ENCODE measurements at places on chromosomes 5 and 9. TPM values are rescaled to one million over a fixed set of nuclear protein-coding genes. Genes with fewer than 3 reads are reported as not detected.

EPB41L4A gene
- polyA plus RNA-seq: 1.1 TPM

GLDC gene
- polyA plus RNA-seq: 0.20 TPM

SEMA5A gene
- polyA plus RNA-seq: 1.1 TPM

UBLCP1 gene
- polyA plus RNA-seq: 51.5 TPM

CNTNAP3B gene
- polyA plus RNA-seq: not detected

NEUROG1 gene
- not detected for polyA plus RNA-seq

PRUNE2 gene
- not detected for polyA plus RNA-seq

CCDC187 gene
- polyA plus RNA-seq: not detected

DNA sequence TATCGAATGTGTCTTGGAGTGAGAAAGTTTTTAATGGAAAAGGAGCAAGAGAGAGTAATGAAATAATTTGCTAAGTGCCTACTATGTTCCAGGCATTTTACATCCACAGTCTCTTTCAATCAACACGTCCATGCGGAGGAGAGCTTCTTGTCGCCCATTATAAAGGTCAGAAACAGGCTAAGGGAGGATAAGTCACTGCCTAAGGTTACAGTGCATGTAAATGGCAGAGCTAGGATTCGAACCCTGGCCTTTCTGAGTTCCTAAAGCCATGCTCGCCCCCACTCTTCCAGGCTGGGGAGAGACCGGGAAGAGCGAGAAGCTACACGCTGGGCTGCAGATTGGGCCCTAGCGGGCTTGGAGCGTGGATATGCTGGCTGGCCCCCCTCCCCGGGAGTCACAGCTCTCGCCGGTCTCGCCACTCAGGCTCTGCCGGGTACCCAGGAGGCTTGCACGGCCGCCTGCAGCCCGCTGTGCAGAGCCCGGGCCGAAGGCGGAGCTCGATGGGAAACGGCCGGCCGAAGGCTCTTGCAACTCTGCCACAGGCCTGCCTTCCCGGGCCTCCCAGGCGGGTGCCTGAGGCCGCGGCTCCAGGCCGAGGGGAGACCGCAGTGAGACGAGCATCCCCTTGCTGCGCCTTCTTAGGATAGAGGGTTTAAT is 775 bp upstream of the LHX2 start:
- no peak for DNase-seq
- H3K27me3 ChIP-seq: peaks cover 57% of the 10 kb centered on the region
- no peaks in the 10 kb centered on the region for H3K36me3 ChIP-seq

DNA sequence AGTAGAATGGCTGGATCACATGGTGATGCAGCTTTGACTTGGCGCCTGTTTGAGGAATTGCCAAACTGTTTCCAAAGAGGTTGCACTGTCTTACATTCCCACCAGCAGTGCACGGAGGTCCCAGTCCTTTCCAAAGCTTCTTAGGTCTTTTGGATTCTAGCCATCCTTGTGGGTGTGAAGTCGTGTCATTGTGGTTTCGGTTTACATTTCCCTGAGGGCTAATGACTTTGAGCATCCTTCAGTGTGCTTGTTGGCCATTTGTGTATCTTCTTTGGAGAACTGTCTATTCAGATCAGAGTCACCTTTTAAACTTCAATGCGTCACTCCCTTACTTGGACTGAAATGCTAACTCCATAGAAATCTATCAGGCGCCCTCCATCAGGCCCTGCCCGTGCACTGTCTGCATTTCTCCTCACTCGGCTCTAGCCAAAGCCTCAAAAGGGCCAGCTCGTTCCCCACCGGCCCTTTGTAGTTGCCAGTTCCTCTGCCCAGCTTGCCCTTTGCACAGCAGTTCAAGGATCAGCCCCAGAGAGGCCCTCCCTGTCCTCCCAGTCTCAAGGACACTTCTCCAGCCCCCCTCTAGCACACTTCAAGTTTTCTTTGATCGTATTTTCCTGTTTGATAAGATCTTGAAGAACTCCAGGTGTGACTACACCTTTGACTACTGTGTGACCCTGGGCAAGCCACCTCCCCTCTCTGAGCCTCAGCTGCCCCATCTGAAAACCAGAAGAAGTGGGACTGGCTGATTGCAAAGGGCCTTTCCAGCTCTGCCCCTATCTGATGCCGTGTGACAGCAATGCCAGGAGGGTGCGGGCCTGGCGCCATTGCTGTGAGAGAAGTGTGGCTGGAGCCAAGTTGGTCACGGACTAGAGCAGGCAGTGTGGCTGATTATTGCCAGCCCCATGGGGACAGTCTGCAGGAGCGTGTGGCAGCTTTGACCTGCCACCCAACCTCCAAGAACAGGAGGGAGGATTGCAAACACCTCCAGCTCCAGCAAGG is 5.6 kb downstream of the HRH2 start:
- no peak overlapping the region for H3K4me3 ChIP-seq
- peaks cover 40% of the 10 kb centered on the region for H3K4me1 ChIP-seq
- H3K36me3 ChIP-seq: no peaks in the 10 kb centered on the region
- H3K27ac ChIP-seq: no peak overlapping the region
- no peaks in the 10 kb centered on the region for H3K27me3 ChIP-seq

DNA sequence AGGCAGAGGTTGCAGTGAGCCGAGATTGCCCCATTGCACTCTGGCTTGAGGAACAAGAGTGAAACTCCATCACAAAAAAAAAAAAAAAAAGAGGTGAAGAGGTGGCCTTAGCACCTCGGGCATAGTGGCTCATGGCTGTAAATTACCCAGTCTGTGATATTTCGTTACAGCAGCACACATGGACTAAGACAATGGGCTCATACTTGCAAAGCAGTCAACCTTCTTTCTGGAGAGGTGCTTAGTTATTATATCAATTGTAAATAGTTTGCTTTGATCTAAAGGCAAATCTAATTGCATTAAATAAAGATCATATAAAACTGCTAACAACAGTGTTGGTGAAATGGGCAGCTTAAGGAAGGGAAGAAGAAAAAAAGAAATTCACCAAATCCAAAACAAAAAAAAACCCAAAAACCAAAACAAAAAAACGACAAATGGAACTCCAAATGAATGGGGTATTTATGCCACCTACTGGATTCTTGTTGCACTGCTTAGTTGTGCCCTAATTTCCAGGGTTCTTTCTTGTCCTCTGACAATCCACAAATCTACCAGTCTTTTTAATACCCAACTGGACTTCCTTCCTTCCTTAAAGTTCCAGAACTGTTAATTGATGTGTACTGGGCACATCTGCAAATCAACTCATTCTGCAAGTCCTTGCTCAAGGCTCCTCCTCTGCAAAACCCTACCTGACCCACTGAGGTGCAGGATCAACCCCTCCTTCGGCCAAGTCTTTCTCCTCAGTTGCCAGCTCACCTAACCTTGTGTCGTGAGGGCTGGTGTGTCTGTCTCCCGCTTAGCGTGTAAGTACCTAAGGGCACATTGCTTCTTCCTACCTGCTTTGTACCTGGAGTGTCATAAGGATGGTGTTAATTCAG is 35.0 kb upstream of the DMRT1 start:
- H3K4me3 ChIP-seq: no peak overlapping the region
- no peak overlapping the region for H3K27ac ChIP-seq
- no peaks in the 10 kb centered on the region for H3K36me3 ChIP-seq
- no peaks in the 10 kb centered on the region for H3K4me1 ChIP-seq

DNA sequence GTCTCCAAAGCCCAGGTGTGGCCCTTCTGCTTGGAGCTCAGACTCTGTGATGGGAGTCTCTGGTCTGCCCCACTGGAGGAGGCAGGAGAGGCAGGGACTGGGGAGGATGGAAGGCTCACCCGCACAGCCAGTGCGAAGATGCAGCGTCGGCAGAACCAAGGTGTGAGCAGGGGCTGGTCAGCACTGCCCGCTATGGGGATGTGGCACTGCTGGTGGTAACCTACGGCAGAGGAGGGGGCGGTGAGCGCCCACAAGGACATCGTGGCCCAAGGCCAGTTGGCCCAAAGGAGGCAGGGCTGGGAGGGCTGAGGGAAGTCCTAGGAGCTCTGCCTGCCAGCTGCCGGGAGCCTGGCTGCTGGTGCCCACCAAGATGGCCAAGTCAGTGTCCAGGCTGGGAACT is 7.3 kb downstream of the PHF19 start:
- H3K27me3 ChIP-seq: no peaks in the 10 kb centered on the region
- no peak overlapping the region for H3K4me3 ChIP-seq
- peaks cover 48% of the 10 kb centered on the region for H3K36me3 ChIP-seq
- DNase-seq: no peak
- peak overlapping the region; percentile 79 for H3K27ac ChIP-seq
- H3K4me1 ChIP-seq: peaks cover 44% of the 10 kb centered on the region

DNA sequence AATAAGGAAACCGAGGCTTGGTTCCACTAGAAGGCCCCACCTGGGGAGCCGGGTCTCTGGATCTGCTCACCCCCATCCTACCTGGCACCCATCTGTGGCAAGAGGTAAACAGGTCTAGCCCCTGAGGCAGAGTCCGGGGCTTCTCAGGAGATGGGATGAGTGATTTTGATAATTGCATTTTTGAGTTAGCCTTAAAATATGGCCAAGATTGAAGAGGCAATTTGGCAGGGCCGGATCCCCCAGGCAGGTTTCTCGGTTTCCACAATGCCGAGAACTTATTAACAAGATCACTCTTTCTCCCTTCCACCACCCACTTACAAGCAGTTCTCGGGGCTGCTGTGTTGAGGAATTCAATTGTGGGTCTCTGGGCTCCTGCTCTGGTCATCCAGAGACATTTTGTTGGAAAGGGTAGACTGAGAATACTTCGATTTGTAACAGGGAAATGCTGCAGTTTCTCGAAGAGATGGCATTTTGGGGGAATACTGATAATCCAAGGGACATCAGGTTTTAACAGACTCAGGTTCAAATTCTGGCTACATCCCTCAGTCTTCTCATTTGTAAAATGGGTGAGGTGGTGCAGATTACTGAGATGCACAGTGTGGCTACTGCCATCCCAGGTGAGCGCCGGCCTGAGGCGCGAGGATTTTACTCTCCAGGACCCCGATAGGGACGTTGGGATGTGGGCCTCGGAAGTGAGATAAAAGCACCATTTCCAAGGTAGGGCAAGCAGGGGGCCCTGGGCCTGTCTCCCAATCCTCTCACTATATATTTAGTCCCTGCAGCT is 194.2 kb downstream of the CDK5RAP2 start:
- no peak for DNase-seq
- H3K36me3 ChIP-seq: peaks cover 26% of the 10 kb centered on the region
- no peak overlapping the region for H3K4me3 ChIP-seq
- no peaks in the 10 kb centered on the region for H3K4me1 ChIP-seq

GRCh38 chr5:159886296-159886695 is 30.0 kb upstream of the ADRA1B start:
- no peak for DNase-seq
- no peaks in the 10 kb centered on the region for H3K4me1 ChIP-seq
- H3K36me3 ChIP-seq: no peaks in the 10 kb centered on the region
- no peak overlapping the region for H3K27ac ChIP-seq
- H3K27me3 ChIP-seq: no peaks in the 10 kb centered on the region
- no peak overlapping the region for H3K4me3 ChIP-seq

- no peak for DNase-seq
- no peak overlapping the region for H3K4me3 ChIP-seq
- H3K27ac ChIP-seq: no peak overlapping the region
- H3K4me1 ChIP-seq: peaks cover 84% of the 10 kb centered on the region
Observed at GRCh38 chr5:98917433-98917832, 11.4 kb downstream of the CHD1 start.

DNA sequence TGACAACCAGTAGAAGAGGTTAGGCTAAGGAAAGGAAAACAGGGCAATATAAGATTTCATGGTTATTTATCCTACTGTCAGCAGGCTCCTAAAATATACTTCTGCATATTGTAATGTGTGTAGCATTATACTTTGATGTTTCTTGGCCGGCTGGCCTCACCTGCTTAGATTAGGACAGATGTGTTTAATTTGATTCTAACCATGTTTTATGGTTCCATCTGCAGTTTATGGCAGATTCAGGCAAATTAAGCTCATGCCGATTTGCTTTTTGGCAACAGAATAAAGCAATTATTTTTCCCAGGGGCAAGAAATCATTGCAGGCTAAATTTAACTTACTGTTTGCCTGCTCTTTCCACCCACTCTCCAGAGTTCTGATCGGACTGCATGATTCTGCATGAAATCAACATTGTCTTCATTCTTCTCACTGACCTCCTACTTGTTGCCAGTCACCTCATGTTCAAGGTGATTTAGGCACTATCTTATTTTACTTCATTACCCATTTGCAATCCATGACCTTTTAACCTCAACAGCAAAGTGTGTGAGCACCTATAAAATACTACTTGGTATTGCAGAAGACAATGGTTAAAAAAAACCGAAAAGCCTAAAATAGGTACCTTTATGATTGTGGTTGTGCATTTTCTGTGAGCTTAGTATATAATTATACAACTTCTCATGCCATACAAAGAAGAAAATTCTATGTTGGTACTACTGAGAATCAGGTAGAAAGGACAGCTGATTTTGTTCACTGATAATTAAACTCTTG is 125.2 kb downstream of the EDIL3 start:
- no peak overlapping the region for H3K27ac ChIP-seq
- no peaks in the 10 kb centered on the region for H3K27me3 ChIP-seq
- no peaks in the 10 kb centered on the region for H3K4me1 ChIP-seq
- no peak for DNase-seq
- H3K4me3 ChIP-seq: no peak overlapping the region

GRCh38 chr9:9142001-9142400 is 1342.4 kb upstream of the DMAC1 start:
- no peaks in the 10 kb centered on the region for H3K4me1 ChIP-seq
- no peaks in the 10 kb centered on the region for H3K36me3 ChIP-seq
- no peaks in the 10 kb centered on the region for H3K27me3 ChIP-seq
- DNase-seq: no peak
- H3K27ac ChIP-seq: no peak overlapping the region

DNA sequence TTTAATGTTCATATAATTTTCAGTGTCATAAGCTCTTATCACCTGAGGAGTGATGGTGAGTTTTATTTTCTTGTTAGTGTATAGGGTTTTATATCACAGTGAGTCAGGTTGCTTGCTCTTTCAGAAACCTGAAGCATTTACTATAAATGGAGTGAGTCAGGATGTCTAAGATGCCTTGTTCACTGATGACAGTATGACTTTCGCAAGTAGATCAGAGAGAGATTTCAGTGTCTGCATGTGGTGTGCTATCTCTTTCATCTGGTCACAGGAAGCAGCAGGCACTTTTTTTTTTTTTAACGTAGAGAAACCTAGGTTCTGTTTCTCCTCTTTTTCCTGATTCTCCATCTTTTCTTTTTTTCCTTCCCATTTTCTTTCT is 237.1 kb downstream of the DMRTA1 start:
- no peaks in the 10 kb centered on the region for H3K4me1 ChIP-seq
- H3K36me3 ChIP-seq: no peaks in the 10 kb centered on the region
- no peak overlapping the region for H3K4me3 ChIP-seq
- no peak overlapping the region for H3K27ac ChIP-seq

GRCh38 chr5:149367249-149367971 is 9.6 kb downstream of the PCYOX1L start:
- H3K36me3 ChIP-seq: peaks cover 5% of the 10 kb centered on the region
- no peak overlapping the region for H3K4me3 ChIP-seq
- H3K4me1 ChIP-seq: peaks cover 12% of the 10 kb centered on the region
- H3K27ac ChIP-seq: no peak overlapping the region
- H3K27me3 ChIP-seq: no peaks in the 10 kb centered on the region
- DNase-seq: peak; percentile 47

GRCh38 chr5:43711496-43711895 is 108.5 kb downstream of the NNT start:
- no peaks in the 10 kb centered on the region for H3K27me3 ChIP-seq
- no peak for DNase-seq
- H3K4me3 ChIP-seq: no peak overlapping the region

GRCh38 chr9:36208521-36209253 is 18.0 kb downstream of the CLTA start:
- no peak overlapping the region for H3K27ac ChIP-seq
- H3K36me3 ChIP-seq: peaks cover 74% of the 10 kb centered on the region
- H3K4me3 ChIP-seq: no peak overlapping the region
- H3K4me1 ChIP-seq: peaks cover 32% of the 10 kb centered on the region
- no peak for DNase-seq

GRCh38 chr9:4704129-4704528 is 24.8 kb downstream of the CDC37L1 start:
- H3K4me1 ChIP-seq: no peaks in the 10 kb centered on the region
- no peak overlapping the region for H3K27ac ChIP-seq

- DNase-seq: no peak
- H3K27me3 ChIP-seq: no peaks in the 10 kb centered on the region
- no peak overlapping the region for H3K4me3 ChIP-seq
- H3K36me3 ChIP-seq: no peaks in the 10 kb centered on the region
Observed at GRCh38 chr5:57932761-57933160, 450.1 kb upstream of the ACTBL2 start.
